ENCODE measurements at places on chromosomes 1 and 21.

DNA sequence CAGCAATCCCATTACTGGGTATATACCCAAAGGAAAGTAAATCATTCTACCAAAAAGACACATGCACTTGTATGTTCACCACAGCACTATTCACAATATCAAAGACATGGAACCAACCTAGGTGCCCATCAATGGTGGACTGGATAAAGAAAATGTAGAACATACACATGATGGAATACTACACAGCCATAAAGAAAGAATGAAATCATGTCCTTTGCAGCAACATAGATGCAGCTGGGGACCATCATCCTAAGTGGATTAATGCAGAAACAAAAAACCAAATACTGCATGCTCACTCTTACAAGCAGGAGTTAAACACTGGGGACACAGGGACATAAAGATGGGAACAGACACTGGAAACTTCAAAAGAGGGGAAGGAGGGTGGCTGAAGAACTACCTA is 8.7 kb downstream of the ANP32E start:
- DNase-seq: no peak

DNA sequence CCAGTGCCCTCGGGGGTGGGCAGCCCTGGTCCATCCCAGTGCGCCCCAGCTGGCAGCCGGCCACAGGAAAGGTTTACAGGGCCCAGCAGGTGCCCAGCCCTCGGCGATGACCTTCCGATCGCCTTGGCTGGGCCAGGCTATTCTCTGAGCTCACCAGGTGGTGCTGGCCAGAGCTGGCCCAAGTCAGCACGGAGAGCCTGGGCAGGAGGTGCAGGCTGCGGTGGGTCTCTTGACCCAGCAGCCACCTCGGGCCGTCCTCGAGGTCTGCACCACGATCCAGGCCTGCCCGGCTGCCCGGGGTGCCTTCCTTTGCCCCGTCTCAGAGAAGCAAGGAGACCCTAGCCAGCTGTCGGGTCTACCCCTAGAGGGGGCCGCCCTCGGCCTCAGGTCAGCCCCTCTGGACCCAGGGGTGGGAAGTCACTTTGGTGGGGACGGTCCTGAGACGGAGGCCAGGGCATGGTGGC is 370 bp downstream of the PERM1 start:
- DNase-seq: no peak

DNA sequence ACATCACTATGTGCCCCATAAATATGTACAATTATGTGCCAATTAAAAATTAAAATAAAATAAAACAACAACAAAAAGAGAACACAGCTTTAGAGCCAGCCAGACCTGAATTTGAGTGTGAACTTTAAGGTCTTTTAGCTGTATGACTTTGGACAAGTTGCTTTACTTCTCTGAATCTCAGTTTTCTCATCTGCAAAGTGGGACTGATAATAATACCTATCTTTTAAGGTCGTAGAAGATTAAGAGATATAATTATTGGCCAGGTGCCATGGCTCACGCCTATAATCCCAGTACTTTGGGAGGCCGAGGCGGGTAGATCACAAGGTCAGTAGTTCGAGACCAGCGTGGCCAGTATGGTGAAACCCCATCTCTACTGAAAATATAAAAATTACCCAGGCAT is 3.3 kb upstream of the VPS72 start:
- DNase-seq: no peak

DNA sequence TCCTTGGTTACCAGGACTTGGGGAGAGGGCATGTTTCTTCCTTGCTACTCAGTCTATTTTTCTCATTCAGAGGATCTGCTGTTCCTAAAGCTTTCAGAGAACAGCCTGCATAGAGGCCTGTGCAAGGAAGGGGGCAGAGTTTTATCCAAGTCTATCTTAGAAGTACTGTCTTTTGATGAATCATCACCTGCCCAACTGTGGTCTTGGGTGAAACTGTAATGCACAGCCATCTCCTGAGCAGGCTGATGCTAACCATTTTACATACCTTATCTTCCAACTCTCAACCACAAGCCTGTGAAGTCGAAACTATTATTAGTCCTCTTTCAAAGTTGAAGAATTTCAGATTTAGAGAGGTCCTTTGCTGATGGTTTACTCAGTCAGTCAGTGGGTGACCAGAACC is 368.0 kb downstream of the HHAT start:
- DNase-seq: no peak

GRCh38 chr21:44049182-44049581 is 37.1 kb downstream of the TRAPPC10 start:
- no peak for DNase-seq

DNA sequence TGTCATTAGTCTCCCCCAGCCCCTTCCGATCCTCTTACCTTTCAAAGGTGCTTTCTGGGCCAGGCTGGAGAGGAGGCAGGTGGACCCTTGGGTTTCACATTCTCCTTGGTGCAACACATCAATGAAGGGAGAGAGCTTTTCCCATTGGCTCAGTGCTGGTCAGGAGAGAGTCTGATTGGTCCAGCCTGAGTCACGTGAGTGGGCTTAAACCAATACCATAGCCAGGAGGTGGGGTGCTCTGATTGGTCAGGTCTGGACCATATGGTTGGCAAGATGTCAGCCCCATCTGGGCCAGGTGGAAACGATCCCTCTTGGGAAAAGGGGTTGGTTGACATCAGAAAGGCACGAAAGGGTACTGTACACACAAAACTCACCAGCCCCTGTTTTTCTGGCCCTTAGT is 44.8 kb upstream of the ABCG1 start:
- no peak for DNase-seq

DNA sequence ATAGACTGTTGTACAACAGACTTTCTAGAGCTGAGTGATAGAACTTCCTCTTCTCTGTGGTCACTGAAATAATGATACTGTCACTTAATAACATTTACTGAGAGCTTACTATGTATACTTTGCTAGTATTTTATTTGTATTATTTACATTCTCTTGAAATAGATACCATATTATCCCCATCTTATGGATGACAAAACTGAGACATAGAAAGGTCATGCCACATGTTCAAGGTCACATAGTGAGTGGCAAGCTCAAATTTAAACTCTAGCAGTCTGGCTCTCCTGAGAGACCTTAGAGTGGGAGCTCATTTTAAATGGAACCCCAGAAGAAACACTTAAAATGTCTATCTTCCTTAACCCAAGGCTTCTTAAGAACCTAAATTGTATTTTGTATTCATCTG is 266.6 kb upstream of the CAMK1G start:
- DNase-seq: no peak

- peak; percentile 32 for DNase-seq
Observed at GRCh38 chr1:32917521-32917920, 16.3 kb upstream of the TMEM54 start.

- no peak for DNase-seq
Observed at GRCh38 chr1:1434131-1434823, 1.2 kb upstream of the VWA1 start.

GRCh38 chr1:93178418-93178817 is 1.8 kb downstream of the TMED5 start:
- DNase-seq: no peak

GRCh38 chr21:33640697-33641351 is 717 bp downstream of the CRYZL1 start:
- peak; percentile 27 for DNase-seq

DNA sequence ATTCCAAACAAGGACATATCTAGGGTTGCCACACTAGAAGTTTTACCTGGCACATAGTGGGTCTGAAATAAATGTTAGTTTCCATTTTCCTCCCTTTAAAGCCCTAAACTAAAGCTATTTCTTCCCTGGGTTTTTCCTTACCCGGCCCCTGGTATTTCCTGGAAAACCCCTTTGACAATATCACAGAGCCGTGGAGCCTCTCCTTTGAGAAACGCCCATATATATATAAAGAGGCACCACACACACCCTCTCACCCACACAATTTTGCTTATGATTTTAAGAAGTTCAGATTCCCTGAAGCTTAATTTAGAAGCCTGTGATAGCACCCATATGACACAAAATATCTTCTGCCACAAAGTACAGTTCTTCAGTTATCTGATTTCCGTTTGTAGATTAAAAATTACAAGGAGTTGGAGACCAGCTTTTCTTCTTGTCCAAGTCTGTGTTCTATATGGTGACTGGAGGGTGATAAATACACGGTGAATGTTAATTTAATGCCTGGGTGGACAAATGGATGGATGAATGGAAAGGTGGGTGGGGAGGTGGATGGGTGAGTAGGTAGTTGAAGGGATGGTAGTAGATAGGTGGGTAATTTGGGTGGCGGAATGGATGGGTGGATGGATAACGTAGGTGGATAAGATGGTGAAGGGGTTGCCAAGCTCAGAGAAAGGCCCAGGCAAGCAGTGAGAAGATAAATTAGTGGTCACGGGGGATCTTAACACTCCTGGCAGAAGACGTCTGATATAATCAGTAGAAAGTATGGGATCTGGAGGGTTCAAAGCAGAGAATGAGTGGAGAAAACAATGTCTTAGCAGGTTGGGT is 154.4 kb upstream of the FGGY start:
- no peak for DNase-seq

GRCh38 chr1:65066766-65067490 is 81.1 kb upstream of the AK4 start:
- DNase-seq: peak; percentile 82

DNA sequence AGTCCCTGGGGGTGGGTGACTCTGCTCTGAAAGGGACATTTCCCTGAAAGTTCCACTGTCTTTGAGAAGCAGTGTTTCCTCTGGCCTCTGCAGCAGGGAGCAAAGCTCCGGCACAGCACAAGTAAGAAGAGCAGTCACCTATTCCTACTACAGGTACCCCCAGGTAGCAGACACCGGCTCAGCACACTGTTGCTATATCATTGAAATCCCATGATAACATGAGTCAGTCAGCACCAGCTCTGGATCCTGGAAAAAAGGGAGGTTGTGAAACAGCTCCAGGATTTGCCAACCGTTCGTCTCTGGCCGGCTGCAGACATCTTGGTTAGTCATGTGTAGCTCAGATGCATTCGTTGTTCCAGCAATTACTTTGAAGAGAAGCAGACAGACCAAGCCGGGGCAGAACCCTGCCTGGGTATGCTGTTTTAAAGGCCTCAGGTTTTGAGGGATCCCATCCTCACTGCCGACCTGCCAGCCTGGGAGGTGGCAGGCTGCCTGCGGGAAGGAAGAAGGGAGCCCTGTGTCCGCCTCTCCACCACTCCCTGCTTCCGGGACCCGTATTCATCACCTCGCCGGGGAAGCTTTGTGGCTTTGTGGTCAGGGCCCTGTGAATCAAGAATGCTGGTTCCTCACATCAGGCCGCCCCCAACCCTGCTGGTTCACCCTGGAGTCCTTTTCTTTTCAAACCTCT is 139.2 kb downstream of the CLIC6 start:
- peak; percentile 65 for DNase-seq

GRCh38 chr1:45785583-45785982 is 17.8 kb upstream of the MAST2 start:
- peak; percentile 75 for DNase-seq

DNA sequence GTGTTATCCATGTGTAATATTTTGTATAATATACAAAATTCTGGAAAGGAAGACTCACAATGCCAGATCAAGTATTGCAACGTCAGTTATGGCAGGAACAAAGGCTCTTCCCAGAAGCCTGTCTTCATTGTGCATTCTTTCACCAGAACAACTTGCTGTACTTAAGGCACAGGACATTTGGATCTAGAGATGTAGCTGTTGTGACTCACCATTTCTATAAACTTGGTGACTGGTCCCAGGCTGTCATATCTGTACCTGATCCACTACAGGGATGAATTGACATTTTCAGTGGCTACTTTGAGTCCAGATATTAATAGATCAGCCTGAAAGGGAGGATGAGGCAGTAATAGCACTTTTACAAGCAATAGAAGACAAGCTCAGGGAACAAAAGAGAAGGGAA is 299.8 kb downstream of the DISC1 start:
- no peak for DNase-seq

DNA sequence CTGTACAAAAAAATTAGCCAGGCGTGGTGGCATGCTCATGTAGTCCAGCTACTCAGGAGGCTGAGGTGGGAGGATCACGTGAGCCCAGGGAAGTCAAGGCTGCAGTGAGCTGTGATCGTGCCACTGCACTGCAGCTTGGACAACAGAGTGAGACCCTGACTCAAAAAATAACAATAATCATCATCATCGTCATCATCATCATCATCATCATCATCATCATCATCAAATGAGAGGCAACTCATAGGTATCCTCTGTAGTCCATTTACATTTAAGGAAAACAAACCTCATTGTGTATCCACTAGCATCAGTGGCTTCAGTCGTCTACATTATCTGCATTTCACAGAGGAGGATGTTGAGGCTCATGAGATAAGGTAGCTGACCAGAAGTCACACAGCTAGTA is 68.8 kb upstream of the SELENON start:
- no peak for DNase-seq

- no peak for DNase-seq
Observed at GRCh38 chr1:77461691-77462090, 179.9 kb downstream of the AK5 start.

DNA sequence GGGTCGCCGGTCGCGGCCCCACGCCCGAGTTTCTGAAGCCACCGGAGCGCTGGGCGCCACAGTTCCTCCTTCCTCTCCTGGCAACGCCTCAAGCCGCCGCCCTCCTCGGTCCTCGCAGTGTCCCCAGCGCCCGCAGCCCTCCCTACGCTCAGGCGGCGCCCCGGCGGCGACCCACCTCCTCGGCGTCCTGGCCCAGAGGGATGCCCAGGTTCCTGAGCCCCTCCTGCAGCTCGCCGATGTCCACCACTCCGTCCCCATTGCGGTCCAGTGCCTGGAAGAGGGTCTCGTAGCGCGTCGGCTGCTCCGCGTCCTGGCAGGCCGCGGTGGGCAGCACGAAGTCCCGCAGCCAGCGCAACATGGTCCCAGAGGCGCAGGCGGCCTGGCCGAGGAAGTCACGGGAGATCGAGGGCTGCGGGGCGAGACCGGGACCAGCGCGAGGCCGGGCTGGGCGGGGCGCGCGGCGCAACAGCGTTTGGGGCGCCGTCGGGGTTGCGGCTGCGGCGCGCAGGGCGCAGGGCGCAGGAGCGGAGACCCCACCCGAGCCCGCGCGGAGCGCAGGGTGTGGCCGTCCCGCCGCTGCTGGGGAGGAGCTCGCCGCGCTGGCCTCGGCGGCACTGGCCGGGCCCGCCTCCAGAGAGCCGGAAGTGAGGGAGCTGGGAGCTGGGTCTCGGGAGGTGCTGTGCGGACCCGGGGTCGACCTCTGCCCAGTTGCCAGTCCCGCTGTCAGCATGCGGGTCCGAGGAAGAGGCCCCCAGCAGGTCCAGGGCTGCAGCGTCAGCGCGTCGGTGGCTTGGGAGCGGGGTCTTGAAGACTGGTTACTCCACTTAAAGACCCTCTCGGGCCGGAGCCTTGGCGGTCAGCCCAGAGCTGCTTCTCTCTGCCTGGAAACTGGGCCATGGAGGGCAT is at the start of gene SLC25A24:
Gene SLC25A24 (minus strand): TSS at position 563 of the 906 bp plus-strand sequence. CDS start 205 bp downstream, at position 358.
- DNase-seq: peak; percentile 87

DNA sequence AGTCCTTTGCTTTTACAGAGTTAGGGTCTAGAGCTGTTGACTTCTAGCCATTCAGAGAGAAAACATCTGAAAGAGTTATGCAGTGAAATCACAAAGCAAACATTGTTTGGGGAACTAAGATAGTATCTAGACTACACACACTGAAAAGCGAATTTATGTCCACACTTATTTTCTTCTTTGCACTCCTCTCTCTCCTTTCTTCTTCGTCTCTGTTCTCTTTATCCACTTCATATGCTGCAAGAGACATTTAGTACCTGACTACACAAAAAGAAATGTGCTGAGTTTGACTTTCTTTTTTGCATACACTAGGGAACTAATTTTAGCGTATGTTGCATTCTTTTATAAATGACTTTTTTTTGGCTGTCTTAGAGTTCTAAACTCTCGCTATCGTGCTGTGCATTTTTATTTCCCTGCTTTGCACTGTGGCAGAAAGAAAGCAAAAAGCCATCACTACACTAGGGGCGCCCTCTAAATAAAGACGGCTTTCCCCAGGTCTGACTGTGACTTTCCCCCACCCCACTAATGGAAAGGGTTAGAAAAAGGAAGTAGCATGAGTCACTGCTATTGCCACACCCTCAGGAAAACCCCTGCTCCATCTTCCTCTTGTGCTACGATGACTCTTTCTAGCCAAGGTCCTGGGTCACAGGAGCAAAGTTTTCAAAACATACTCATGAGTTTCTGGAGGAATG is 65.7 kb downstream of the MAP3K7CL start:
- DNase-seq: peak; percentile 70
